ENCODE measurements at places on chromosomes 3 and 15.

- DNase-seq = no peak
Measured at GRCh38 chr3:175728566-175728965, 869.4 kb downstream of the NAALADL2 start.

- no peak for DNase-seq
Measured at GRCh38 chr3:192772240-192772894, 45.0 kb upstream of the FGF12 start.

GRCh38 chr3:142997330-142997729 is 4.0 kb upstream of the U2SURP start:
- no peak for DNase-seq

DNA sequence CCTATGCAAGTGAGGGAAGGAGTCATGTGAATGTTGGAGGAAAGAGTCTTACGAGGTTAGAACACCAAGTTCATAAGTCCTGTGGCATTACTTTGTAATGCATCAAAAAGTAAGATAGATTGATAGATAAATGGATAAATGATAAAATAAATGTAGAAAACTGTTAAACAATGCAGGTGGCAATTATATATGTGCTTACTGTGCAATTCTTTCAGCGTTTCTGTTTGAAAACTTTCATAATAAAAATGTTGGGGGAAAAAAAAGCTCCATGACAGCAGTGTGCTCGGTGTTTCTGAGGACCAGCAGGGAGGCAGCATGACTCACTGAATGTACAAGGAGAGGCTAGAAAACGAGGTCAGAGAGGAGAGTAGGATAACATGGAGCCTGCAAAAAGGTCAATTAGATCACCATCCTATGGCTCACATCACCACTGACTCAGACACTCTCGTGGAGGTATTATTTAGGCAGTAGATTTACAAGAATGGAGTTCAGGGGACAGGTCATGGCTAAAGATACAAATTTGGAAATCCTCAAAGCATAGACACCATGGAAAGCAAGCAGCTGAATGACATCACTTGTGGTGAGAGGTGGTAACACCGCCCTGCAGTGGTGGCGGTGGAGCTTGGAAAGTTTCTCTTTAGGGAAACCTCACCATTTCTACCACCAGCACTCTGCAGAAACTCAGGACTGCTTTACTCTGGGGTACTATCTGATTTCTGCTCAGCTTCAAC is 219.8 kb downstream of the CTNNB1 start:
- peak; percentile 41 for DNase-seq

- no peak for DNase-seq
Measured at GRCh38 chr15:33987444-33987843, 19.1 kb downstream of the CHRM5 start.

- DNase-seq = no peak
Measured at GRCh38 chr15:30933293-30933692, 29.6 kb downstream of the FAN1 start.

- DNase-seq = no peak
Measured at GRCh38 chr3:25218362-25218761, 209.7 kb upstream of the RARB start.

DNA sequence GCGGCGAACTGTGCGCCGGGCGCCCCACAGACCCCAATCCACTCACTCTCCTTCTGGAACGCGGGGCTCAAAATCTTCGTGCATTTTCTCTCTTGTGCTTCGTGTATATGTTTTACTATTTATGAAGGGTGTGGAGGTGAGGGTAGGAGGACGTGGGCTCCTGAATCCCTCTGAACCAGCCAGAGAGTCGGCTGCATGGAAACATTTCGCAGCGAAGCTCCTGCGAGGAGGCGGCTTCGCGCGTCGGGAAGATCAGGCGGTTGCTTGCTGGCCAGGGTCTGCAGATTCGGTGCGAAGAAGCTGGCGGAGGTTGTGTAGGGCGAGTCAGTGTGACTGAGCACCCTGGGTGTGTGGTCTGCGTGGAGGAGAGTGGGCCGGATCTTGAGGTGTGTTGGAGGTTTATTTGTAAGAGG is 1.1 kb downstream of the CNTN4 start:
- DNase-seq = no peak

DNA sequence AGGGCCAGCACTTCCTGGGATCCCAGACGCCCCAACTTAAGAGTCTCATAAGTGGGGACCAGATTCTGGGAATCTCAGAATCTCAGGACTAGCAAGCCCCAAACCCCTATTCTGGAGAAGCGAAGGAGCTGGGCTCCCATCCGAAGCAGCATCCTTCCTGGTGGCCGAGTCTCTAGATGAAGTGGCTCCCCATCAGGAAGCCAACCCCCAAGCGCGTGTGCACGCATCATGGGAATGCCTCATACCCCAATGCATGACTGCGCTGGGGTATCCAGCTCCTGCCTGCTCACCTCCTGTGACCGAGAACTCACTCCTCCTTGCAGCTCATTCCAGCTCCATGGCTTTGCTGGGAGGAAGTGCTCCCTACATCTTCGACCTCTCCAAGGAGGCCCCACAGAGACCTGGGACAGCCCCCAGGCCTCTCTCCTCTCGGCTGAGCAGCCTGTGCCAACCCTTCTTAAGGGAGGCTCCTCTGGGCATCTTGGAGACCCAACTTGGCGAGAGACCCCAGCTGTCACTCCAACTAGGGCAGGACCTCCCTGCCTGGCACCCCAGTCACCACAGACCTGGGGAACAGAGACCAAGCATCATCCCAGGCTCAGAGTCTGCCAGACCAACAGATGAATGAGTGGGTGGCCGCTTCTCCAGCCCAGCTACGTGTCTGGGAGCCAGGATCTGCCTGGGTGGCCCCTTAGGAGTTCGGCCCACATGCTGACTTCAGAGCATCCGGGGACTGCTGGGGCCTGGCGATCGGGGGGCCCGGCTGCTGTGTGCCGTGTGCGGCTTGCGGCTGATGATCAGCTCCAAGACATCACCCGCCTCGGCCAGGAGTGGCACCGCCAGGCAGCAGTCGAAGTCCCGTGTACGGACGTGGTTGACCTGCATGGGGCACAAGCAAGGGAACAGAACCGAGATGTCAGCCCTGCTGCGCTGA is 46.9 kb downstream of the GRIP2 start:
- no peak for DNase-seq

- DNase-seq = no peak
Measured at GRCh38 chr3:8485141-8485870, 16.3 kb upstream of the LMCD1 start.

DNA sequence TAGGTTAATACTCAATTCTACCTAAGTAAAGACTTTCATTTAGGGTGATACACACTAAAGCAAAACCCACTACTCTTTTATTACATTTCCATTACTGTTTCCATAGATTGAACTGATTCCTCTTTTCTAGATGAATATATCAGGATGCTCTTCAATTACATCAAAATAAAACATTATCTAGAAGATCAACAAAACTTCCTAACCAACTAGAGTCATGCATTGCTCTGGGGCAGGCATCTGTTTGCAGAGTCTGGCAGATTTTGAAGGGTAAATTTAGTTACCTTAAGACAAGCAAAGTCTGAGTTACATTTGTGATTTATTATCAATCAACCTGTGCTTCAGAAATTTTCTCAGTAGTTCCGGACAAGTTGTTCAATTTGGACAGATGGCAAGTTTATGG is 117.1 kb downstream of the NEK11 start:
- no peak for DNase-seq

DNA sequence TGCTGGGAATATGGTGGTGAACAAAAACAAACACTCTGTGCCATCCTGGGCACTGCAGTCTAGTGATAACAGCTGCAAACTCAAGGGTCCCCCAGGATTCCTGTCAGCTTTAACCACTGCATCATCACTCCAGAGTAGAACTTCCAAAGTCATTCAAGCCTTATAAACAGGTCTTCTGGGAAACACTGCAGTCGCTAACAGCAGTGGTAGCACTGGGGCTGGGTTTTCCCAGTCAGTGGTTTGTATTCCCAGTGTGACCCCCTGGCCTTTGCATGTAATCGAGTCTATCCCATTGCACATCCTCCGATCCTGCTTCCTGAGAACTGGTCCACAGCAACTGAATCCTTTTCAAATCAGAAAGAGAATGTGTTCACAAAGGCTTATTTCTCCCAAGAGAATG is 623.5 kb downstream of the EDEM1 start:
- DNase-seq = no peak

- DNase-seq = no peak
Measured at GRCh38 chr3:66467996-66468735, 32.7 kb downstream of the LRIG1 start.

- DNase-seq = no peak
Measured at GRCh38 chr15:93985925-93986324, 245.4 kb upstream of the MCTP2 start.

- no peak for DNase-seq
Measured at GRCh38 chr3:1962396-1963088, 136.1 kb upstream of the CNTN4 start.

DNA sequence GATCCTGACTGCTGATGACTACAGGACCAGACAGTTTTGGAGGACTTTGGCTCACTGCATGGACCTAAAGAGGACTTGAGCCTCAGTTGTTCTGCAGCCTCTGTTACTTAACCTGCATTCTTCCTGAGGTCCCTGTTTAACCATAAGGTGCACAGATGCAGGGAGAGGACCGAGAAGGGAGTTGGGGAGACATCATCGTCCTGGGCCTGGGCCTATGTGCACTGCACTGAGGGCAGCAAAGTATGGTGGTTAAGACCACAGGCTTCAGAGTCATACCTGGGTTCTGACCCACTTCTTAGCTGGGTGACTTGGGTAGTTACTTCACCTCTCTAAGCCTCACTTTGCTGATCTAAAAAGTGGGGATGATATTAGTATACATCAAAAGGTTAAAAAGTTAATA is 21.9 kb downstream of the KY start:
- peak; percentile 9 for DNase-seq

GRCh38 chr3:179166561-179167201 is 18.5 kb downstream of the PIK3CA start:
- no peak for DNase-seq

GRCh38 chr3:133987948-133988484 is 41.7 kb downstream of the SLCO2A1 start:
- no peak for DNase-seq

GRCh38 chr3:123744064-123744463 is 140.1 kb downstream of the MYLK start:
- no peak for DNase-seq

- DNase-seq = no peak
Measured at GRCh38 chr3:23172059-23172458, 31.1 kb upstream of the UBE2E2 start.

DNA sequence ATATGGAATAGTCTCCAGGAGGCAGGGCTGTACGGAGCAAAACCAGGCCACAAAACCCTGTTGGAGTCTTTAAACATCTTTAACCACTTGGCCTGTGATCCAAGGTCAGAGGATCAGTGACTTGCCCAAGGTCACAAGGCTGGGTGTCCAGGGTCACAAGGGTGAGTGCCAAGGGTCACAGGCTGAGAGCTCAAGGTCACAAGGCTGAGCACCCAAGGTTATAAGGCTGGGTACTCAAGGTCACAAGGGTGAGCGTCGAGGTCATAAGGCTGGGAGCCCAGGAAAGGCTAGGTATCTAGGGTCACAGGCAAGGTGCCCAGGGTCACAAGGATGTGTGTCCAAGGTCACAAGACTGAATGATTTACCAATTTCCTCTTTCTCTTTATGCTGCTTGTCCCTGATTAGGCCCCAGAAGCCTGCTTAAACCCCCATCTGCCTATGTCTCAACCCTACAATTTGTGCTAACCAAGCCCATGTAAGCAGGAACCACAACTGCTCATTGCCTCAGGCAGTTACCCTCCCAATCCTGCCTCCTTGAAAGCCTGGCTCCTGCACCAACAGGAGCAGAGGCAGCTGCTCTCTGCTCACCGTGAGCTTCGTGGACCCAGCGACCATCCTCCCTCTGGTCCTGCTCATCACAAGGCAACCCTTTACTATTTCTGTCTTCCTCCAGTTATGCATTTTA is 51.5 kb downstream of the MGLL start:
- no peak for DNase-seq

- DNase-seq = no peak
Measured at GRCh38 chr15:90414408-90415028, 26.5 kb downstream of the IQGAP1 start.

GRCh38 chr3:166499636-166500035 is 662.4 kb upstream of the BCHE start:
- no peak for DNase-seq

GRCh38 chr3:197793247-197793646 is 2.2 kb downstream of the LRCH3 start:
- no peak for DNase-seq

Data from activated CD4-positive, alpha-beta memory T cell treated with anti-CD3 and anti-CD28 coated beads, Interleukin-2, amount 10 ng/mL, durations not matched to agents 7 days and 5 days (primary cell).